DMS153 (cell line): ENCODE measurements at places on chromosomes 3 and 15.

- no peak for DNase-seq
Measured at GRCh38 chr15:69926006-69926405, 171.7 kb downstream of the TLE3 start.

DNA sequence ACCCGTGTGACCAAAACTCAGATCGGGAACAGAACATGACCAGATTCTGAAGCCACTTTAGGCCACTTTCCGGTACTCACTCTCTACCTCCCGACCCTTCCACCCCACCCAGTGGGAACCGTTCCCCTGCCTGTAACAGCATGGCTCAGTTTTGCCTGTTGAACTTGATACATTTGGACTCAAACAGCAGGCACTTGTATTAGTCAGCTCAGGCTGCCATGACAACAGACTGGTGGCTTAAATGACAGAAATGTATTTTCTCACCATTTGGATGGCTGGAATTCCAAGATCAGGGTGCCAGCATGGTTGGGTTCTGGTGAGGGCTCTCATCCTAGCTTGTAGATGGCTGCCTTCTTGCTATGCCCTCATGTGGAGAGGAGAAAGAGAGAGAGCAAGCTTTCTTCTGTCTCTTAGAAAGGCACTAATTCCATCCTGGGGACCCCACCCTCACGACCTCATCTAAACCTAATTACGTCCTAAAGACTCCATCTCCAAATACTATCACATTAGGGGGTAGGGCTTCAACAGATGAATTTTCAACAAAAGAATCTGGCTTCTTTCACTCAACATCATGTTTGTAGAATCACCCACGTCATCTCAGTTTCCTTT, 9.3 kb upstream of the SSUH2 start:
- no peak for DNase-seq

DNA sequence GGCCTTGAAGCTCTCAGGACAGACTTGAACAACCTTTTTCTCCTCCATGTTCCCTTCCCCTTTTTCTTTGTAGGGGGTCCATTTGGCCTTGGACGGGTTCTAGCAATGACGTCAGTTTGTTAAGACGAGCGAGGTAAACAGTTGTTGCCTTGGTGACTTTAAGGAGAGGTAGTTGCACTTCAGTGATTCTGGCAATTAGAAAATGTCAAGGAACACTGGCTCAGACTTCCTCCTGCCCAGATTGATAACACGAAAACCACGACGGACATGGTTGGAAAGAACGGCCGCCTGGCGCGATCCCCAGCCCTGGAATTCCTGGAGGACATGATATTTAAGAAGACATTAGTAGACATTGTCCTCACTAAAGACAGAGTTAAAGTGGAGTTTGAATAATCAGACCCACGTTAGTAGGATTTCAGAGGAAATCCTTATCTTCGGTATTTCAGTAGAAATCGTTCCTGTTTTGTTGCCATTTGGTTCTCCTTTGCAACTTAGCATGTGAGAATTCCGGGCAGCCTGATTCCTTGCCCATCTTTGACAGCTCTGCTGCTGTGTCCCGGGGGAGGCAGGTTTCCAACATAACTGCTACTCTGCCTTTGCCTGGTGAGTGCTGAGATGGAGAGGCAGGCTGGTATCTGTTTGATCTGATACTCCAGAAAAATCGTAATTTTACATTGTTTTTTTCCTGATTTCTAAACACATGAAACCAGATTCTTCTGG, 87.3 kb downstream of the ST6GAL1 start:
- no peak for DNase-seq

DNA sequence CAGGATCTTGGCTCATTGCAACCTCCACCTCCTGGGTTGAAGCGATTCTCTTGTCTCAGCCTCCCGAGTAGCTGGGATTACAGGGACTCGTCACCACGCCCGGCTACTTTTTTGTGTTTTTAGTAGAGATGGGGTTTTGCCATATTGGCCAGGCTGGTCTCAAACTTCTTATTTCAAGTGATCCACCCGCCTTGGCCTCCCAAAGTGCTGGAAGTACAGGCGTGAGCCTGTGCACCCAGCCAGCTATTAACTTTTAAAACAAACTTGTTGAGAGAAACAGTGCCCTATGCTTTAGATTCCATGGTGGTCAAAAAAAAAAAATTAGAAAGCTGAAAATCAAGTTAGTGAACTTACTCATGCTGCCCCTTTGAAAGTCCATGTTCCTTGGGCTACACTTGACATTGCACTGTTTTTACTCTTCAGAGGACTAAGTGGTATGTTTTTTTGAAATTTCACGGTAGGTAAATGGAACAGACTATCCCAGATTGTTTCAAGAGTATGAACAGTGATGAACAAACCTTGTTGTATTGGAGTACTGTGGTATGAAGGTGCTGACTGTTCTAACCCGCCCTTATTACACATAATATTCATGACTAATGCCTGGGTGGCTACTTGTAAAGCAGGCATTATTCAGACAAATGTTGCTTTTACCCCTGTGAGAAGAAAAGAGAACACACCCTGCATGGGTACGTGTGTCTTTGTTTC, 206.9 kb downstream of the KLHL25 start:
- no peak for DNase-seq

GRCh38 chr15:56295433-56295832, 51.8 kb upstream of the RFX7 start:
- DNase-seq: no peak

- DNase-seq: no peak
Measured at GRCh38 chr3:59502806-59503205, 453.0 kb upstream of the CFAP20DC start.

- no peak for DNase-seq
Measured at GRCh38 chr3:102129760-102130608, 280.7 kb downstream of the NFKBIZ start.

DNA sequence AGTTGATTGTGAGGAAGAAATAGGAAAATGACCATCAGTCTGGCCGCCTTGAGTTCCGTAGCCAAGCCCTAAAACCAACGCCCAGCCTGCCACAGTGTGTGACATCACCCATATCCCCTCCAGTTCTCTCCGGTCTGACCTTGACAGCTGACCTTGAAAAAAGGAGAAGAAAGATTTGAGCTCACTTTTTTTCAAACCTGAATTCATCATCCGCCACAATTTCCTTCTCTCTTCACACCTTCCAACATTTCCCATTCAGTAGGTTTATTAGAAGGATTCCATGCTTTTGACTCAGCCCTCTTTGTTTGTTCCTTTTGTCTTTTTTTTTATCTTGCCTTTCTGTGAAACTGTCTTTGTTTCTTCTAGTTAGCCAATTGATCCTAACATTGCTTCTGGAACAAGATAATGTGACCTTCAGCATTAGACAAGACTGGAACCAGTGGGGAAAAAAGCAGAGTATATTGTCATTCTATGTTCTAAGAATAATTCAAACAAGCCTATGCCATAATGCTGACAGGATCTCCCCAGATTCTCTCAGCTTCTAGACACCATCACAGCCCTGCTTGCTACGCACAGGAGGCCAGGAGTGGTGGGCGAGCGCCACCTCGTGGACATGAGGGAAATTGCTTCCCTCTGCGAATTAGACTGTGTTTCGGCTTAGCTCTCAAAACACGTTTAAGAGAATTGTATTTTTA, 283.1 kb downstream of the FGF12 start:
- peak; percentile 57 for DNase-seq

DNA sequence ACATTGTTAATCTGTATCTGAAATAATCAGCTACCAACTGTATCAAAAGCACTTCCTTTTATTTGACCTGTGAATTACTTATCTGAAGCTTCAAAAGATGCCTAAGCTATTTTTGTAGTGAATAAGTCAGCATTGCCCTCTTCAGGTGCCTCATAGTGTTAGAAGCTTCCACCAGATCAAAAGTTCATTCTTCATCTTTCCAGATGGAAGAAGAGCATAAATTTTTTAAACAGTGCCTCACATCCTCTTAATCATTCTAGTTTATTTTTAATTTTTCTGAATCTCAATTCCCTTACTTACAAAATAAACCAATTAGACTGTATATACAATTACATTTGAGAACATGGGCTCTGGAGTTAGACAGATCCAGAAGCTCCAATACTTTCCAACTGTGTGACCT, 65.0 kb downstream of the MYO5A start:
- no peak for DNase-seq

GRCh38 chr3:152236716-152237115, 32.0 kb upstream of the MBNL1 start:
- DNase-seq: no peak

DNA sequence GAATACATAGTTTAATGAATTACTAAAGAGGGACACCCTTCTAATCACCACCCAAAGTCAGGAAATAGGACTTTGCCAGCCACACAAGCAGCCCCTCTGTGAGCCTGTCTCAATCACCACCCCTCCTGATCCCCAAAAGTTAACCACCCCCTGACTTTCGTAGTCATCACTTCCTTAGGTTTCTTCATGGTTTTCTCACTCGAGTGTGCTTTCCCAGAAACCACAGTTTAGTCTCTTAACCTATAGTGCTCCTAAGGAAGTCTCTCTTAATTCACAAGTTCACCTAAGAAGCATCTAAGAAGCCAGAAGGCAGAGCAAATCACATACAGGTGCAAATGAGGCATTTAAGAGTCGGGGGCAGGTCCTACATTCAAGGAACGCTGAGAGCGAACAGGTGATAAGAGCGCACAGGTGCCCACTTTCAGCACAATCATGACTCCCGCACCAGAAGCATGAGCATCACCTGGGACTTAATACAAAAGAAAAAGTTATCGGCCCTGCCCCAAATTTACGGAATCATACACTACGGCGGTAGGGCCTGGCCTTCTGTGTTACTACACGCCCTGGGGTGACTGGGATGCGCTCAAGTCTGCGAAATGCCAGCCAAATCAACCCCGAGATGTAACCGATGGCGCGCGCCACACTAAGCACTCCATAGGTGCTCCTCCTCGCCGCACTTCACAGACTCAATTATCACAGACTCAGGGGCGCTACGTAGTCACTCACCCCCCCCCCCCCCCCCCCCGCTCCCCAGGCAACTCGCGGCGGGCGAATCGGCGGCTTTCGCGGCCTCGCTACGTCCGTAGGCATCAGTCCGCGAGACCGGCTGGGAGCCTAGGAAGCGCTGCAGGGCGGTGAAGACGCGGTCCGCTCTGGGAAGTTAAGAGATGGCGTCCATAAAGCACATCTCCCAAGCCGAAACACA, 815 bp downstream of the ULK4 start:
- DNase-seq: no peak

GRCh38 chr15:89400116-89400781, 65.6 kb upstream of the POLG start:
- DNase-seq: no peak

DNA sequence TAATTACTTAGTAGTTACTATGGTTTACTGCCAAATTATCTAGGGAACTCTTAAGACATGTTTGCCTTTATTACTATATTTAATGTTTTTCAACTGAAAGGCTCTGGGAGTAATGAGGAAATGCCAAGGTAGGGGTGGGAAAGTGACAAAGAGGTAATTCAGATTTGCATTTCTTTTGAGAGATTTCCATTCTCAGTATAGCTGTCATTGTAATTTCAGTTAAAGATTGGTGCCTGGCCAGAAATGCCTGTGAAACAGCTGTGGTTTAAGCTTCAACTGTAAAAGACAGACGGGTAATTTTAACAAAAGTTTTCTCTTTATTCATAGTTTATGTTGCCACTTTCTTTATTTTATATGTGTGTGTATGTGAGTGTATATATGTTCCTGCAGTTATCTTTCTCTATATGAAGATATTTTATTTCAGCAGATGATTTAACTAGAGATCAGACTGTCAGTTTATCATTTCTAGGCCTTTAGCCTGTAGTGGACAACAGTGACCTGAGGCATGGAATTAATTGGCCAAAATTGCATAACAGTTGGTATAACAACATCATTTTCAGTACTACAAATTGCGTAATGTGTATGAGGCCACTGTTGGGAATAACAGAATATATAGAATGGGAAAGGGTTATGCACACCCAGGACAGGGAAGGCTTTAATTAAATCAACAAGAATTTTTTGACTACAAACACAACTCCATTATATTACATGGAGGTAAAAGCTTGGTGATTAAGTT, 119.0 kb downstream of the BBX start:
- no peak for DNase-seq

DNA sequence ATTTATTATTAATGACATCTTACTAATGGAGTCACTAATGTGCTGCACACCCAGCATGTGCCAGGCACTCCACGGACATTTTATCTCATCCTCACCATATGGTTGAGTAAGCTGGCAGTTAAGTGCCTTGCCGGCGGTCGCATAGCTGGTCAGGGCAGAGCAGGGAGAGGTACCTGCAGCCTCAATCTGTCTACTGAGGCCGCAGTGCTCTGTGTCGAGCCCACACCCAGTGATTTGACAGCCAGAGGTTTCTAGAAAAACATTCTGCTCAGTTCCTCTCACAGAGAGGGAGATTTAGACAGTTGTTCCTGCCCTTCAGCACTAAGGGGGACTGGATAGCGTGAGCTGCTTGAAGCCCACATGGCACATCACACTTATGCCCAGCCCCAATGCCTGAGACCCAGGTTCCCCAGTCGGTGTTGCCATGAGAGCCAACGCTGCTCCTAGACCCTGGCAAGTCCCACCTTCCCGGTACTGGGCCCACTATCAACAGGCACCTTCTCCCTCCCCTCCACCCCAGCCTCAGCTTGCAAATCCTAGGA, 2.6 kb downstream of the LIPC start:
- no peak for DNase-seq

DNA sequence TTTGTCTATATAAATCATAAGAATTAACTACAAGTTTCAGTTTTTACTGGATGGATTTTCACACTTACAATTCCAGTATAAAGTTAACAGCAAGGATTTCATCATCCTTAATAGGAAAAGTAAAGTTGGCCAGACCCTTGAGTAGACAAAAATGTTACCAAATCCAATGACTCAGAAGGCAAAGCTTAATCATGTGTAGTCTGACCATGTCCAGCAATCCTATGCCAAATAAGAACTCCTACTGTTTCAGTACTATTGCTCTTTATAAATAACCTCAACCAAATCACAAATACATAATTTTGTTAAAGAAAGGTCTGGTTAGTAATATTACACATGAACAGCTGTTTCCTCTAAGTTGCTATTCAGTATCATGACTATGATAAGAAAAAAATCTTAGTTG, 35.0 kb downstream of the PLOD2 start:
- DNase-seq: no peak

DNA sequence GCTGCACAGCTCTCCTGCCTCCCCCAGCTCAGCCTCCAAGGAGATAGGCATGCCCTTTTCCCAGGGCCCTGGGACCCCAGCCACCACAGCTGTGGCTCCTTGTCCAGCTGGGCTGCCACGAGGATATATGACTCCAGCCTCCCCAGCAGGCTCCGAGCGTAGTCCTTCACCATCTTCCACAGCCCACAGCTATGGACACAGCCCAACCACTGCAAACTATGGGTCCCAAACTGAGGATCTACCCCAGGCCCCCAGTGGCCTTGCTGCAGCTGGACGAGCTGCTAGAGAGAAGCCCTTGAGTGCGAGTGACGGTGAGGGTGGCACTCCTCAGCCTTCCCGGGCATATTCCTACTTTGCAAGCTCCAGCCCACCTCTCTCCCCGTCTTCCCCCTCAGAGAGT, 20.5 kb upstream of the APEH start:
- no peak for DNase-seq

GRCh38 chr3:33523093-33523667, 83.0 kb upstream of the UBP1 start:
- DNase-seq: no peak
